ENCODE measurements at places on chromosomes 1 and 21.

DNA sequence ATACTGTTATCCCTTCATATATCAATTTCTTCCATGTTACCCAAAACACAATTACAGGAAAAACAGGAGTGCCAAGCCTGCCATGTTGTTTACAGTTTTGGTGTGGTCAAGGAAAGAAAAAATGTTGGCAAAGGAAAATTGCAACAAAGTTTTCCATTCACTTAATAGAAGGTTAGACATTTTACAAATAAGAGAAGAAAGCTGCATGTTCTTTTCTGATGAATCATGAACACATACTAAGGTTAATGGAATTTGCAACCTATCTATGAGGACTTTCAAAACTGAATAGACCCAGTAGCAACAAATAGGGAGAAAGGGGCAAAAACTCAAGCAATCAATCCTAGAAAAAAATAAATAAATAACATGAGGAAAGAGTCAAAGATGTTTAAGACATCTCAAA is 556.7 kb downstream of the DPYD start:
- no peak for DNase-seq

- no peak for DNase-seq
Measured at GRCh38 chr1:207646944-207647579, 2.1 kb downstream of the CR1L start.

- no peak for DNase-seq
Measured at GRCh38 chr1:188958461-188959115, 1519.1 kb downstream of the BRINP3 start.

DNA sequence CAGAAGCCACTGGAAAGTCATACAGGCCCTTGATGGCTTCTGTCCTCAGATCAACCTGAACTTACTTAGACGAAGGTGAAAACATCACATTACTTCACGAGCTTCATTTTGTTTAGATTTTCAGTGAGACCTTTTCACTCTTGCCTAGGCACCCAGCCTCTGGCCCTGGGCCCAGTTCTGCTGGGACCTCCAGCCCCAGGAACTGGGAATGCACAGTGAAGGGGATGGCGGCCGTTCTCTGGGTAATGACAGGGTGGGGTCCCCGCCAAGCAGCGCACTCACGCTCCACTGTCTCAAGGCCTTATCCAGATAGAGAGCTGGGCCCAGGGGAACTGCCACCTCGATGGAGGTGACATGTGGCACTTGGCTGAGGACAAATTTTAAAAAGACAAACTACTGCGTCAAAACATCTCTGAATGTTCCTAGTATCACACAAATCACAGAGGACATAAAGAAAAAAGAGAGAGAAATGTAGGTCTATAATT is 54.8 kb downstream of the NPHP4 start:
- DNase-seq = no peak

- no peak for DNase-seq
Measured at GRCh38 chr1:216044538-216044937, 378.7 kb downstream of the USH2A start.

- no peak for DNase-seq
Measured at GRCh38 chr1:203197625-203198024, 11.1 kb upstream of the CHI3L1 start.

DNA sequence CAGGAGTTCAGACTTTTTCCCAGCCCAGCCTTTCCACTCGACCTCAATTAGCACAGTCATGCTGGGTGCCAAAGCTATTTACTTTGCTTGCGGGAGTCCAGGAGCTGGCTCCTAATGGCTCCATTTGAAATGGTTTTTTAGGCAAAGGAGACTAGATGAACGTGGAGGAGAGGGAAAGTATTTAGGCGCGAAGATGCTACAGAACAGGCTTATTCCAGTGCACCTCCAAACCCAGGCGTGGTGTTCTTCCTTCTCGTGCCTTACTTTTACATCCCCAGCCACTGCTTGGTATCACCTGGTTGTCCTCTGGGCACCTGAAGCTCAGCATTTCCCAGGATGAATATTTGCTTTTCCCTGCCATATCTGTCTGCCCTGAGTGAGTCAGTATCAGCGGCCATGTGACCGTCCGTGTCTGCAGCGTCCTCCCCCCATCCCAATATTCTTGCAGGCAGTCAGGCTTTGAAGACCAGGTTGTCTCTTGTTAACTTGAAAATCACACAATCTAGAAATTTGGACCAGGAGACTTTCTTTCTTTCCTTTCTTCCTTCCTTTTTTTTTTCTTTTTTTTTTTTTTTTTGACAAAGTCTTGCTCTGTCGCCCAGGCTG is 198.5 kb downstream of the DYRK1A start:
- DNase-seq = no peak

- no peak for DNase-seq
Measured at GRCh38 chr1:204744107-204744779, 58.7 kb upstream of the LRRN2 start.

GRCh38 chr1:203033287-203033686 is 7.0 kb downstream of the PPFIA4 start:
- no peak for DNase-seq

DNA sequence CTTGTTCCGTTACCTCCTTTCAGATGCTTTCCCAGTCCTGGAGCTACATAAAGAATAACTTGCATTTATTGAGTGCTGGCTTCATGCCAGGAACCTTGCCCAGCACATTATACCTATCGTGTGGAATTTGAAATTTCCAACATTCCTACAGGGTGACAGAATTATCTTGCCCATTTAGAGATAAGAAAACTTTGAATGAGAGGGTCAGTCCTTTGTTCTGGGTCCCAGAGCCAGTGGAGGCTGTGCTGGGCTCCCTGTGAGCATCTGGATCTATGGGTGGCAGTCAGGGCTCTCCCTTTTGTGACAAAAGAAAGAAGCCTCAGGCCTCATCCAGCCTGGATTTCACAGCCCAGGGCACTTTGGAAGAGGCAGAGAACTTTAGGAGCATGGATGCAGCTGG is 3.2 kb downstream of the GSTM4 start:
- no peak for DNase-seq

DNA sequence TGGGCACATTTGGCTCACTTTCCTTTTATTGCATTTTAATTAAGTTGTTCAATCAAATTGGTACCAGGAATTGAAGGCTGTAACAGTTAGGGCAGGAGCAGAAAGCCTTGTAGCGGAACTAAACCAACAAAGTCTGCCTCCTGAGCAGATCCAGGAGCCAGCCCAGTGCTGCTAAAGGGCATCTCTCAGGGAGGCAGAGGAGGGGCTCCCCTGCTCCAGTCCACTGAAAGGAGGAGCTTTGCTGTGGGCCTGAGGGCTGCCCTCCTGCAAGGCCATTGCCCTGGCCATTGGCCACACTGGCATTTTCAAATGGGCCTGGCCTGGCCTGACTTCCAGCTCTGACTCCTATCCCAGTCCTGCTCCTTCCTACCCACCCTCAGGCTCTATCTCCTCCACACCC is 3.7 kb upstream of the TRABD2B start:
- DNase-seq = no peak

DNA sequence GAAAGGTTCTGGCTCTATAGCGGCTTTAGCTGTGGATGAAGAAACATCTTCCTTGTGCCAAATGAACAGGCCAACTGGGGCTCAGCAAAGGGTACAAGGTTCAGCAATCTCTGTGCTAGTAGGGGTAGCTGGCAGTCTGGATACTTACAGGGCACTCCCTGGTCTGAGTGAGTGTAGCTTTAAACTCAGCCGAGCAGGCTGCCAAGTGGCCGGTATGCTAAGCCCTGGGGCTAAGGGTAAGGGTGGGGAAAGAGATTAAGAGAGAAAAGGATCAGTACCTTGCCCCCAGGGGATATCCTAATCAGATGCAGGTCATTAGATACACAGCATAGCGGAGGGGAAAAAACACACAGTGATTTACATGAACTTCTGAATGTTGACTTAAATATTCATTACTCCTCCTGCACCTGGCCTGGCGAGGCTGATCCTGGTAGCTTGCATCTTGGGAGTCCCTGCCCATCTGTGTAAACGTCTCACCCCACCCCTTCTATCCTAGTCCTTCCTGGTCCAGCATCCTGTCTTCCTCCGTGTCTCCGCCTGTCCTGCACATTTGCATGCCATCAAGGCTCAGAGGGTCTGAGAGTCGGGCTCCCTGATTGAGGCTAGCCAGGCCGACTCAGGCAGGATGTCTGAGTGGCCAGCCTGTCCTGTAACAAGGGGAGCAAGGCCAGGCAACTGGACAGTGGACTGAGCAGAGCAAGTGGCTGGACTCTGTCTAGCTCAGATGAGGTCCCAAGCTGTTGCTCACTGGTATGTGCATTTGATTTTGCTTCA is 39.5 kb upstream of the CNTN2 start:
- DNase-seq = no peak

DNA sequence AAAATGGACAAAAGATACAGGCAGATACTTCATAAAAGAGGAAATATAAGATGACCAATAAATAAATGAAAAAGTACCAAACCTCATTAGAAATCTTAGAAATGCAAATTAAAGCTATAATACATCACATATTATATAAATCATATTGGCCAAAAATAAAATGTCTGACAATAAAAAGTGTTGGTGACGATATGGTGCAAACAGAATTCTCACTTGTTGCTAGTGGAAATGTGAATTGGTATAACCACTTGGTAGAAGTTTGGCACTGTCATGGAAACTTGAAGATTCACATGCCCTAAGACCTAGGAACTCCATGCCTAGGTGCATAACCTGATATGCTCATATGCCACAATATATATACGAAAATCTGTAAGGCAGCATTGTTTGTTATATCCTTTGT is 4.4 kb upstream of the TLR5 start:
- DNase-seq = no peak

DNA sequence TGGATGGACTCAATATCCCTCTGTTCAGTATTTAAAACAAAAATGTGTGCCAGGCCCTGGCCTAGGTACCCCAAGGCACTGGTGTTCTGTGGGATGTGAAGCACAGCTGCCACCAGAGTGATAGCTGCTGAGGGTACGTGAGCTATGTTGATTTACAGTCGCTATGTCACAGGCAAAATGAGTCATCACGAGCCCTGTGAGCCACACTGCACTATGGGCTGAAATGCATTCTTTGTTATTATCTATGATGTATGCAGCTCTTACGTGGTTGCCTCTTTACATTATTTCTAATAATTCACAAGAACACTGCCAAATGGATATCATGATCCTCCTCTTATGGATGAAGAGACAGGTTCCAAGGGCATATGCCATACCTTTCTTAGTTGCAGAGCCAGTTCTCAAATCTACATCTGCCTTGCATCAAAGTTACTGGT is 2.1 kb downstream of the TEX38 start:
- DNase-seq = no peak

- no peak for DNase-seq
Measured at GRCh38 chr1:60431593-60431992, 358.0 kb upstream of the C1orf87 start.

- DNase-seq = no peak
Measured at GRCh38 chr1:61638296-61638695, 86.6 kb downstream of the TM2D1 start.

DNA sequence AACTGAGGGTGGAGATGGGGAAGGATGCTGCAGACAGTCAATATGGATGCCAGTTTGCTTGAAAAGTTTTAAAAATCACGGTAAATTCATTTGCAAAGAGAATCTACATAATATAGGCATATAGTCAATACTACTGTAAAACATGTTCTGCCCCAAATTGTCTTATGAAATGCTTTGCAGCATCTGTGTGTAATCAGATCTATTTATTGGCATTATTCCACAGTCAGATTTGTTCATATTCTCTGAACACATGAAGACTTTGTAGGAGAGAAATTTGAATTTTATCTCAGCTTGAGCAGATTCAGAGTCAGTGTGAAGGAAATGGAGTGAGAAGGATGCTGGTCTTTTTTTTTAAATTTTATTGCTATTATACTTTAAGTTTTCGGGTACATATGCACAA is 88.5 kb downstream of the PLPPR4 start:
- no peak for DNase-seq

All from GM19239 (cell line).